ENCODE measurements at places on chromosomes 16 and 17. TPM values are rescaled to one million over a fixed set of nuclear protein-coding genes. Genes with fewer than 3 reads are reported as not detected.

DNA sequence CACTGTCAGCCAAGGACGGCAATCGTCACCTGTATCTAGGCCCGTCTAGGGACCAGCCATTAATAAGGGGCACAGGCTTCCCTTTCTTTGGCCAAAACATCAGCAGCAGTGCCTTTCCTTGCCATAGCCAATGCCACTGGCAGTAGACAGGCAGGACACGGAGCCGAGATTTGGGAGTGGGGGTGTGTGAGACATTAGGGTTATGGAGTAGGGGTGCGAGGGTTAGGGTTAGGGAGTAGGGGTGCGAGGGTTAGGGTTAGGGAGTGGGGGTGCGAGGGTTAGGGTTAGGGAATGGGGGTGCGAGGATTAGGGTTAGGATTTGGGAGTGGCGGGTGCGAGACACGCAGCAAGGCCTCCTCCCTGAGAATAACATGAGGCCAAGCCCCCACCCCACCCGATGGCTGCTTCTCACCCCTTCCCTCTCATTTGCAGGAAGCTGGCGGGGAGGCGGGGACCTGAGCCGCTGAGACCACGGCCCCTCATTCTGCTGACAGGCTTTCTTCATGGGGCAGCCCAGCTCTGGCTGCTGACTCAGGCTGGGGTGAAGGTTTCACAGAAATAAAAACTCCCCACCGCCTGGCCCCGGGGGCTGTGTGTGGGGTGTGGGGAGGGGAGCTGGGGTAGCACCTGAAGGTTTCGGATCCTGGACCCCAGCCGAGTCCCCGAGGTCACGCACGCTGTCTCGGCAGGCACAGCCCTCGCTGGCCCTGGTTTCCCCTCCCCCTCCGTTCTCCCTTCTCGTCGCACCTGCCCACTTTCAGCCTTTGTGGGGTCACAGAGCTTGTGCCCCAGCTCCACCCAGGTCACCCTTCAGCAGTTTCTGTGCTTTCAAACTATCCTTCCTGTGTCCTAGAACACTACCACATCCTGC, 93.8 kb downstream of the PGS1 start:
- no peak for DNase-seq

NUBP1 gene
- 21.1 TPM for total RNA-seq

DNA sequence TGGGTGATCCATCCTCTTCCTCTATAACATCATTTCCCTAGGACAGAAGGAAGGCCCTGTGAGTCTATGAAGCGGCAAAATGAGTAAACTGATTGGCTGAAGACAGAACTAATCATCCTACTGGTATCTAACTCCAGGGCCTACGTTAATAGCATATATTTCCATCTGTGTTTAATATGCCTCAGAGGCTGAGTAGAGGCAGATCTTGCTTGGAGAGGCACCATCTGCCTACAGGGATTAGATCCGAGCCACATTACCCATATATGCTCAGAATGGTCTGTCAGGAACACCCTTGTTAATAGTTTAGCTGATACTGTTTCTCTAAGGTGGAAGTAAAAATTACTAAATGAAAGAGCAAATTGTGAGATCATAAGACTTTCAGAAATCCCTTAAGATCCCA, 13.2 kb upstream of the FOXJ1 start:
- DNase-seq, result no peak

DYNLL2 gene
- total RNA-seq, result 14.7 TPM

GRCh38 chr17:76911299-76912017, 43.3 kb downstream of the MGAT5B start:
- no peak for DNase-seq

DNA sequence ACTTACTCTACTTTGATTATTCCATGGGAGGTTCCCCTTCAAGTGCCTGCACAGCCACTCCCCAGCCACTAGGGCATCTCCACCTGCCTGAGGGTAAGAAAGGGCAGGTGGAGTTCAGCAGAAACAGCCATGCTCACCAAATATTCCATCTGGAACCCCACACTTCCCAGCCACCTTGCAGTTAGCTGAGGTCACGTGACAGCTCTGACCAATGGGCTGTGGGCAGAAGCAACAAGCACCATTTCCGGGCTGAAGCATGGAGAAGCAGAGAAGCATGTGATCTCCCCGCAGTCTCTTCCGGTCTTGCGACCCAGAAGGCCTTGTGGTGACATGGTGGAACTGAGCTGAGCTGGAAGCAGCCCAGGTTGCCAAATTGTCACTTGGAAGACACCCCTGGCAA, 108.6 kb downstream of the CCT6B start:
- no peak for DNase-seq

DNA sequence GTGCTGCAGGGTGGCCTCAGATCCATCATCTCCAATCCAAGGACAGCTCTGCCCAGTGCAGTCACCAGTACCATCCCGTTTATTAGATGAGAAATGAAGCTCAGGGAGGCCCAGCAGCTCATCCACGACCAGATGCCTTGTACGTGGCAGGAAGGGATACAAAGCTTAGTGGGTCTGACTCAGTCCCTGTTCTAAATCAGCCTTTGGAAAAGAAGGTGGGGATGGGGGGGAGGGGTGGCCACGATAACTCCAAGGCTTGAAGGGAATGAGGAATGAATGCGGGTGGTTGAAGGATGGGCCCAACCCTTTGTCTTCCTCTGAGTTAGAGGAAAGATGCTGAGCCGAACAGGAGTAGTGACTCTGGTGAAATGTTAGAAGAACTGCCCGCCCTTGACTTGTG, 25.8 kb downstream of the LLGL2 start:
- DNase-seq, result no peak

GRCh38 chr16:74942977-74943918, 41.7 kb downstream of the WDR59 start:
- no peak for DNase-seq

- DNase-seq, result no peak
Observed at GRCh38 chr16:1810536-1810935, 16.1 kb downstream of the HAGH start.

DNA sequence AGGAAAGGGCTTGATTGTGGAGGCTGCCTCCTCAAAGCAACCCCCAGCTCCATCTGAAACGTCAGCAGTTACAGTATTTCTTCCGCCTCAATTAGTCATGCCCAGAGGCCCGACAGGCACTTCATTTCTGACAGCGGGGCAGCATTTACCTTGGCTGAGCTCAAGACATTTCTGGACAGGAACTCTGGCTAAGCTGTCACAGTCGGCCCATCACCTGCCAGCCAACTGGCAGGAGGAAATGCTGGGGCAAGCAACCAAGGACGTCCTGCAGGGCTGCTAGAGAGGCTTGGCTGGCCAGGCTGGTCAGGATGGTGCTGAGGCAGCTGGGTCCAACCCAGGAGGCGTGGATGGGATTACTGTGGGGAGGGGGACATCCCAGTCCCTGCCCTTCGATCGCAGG, 27.8 kb downstream of the PLXDC1 start:
- no peak for DNase-seq

- peak; percentile 67 for DNase-seq
Observed at GRCh38 chr16:53282975-53283946, 151.0 kb upstream of the RBL2 start.

GRCh38 chr17:48641541-48642058, 15.4 kb upstream of the HOXB9 start:
- no peak for DNase-seq

- no peak for DNase-seq
Observed at GRCh38 chr16:29844575-29845331, 18.3 kb downstream of the CDIPT start.

RNF222 gene
- under 0.01 TPM for total RNA-seq

TPPP3 gene
- not detected for total RNA-seq

DNA sequence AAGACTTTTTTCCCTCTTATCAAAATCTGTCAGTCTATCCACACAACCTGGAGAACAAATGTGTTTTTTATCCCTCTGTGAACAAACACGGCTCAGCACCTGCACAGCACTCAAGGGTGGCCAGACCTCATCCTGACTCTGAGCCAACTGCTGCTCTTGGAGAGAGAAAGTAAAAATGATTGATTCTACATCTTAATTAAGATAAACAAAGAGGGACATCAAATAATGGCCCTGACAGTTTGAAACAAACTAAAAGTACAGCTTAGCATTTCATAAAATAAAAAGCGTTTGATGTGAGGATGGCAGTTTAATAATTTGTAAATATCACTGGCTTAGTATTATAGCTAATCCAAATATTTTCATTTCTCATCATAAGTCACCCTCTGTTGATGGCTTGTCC, 106.2 kb downstream of the SNX11 start:
- DNase-seq, result no peak

- no peak for DNase-seq
Observed at GRCh38 chr17:79094261-79094660, 19.6 kb downstream of the ENGASE start.

GRCh38 chr17:47820033-47820789, 1.4 kb downstream of the OSBPL7 start:
- DNase-seq, result no peak

CHRNE gene
- total RNA-seq, result 1.4 TPM
